ENCODE measurements at places on chromosomes 12 and 14.

DNA sequence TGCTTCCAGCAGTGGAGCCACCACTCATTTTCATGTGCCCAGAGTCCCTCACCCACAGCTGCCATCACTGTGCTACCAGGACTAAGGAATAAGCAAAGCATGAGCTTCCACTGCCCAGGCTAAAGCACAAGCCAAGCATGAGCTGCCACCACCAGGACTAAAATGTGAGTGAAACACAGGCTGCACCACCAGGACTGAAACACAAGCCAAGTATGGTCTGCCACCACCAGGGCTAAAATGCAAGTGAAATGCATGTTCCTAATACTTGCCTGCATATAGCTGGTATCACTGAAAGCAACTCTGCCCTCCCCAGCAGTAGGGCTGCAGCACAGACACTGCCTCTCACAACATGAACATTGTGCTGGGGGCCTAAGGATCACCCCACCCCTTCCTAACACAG is 30.0 kb downstream of the CEP83 start:
- no peak for DNase-seq

GRCh38 chr12:27802511-27802910 is 22.5 kb upstream of the MANSC4 start:
- DNase-seq = no peak

GRCh38 chr12:132196038-132196872 is 52.0 kb downstream of the NOC4L start:
- DNase-seq = no peak

GRCh38 chr14:99586054-99586760 is 17.8 kb downstream of the CCDC85C start:
- DNase-seq = no peak

DNA sequence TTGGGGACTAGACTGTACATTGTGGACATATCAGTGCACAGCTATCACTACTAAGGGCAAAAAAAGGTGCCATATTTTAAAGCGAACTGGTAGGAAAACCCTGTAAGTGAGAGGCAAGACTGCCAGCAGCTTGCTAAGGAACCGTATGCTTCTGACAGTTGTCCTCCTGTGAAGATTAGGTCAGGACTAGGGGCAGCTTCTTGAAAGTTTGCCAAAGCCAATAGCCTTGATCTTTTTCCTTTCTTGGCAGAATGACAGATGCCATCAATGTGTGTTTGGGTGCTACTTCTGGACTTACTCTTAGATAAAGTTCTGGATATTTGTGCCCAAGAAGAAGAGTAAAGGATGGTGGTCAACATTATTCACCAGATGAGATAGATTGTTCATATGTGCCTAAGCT is 7.4 kb downstream of the DAAM1 start:
- DNase-seq = no peak

DNA sequence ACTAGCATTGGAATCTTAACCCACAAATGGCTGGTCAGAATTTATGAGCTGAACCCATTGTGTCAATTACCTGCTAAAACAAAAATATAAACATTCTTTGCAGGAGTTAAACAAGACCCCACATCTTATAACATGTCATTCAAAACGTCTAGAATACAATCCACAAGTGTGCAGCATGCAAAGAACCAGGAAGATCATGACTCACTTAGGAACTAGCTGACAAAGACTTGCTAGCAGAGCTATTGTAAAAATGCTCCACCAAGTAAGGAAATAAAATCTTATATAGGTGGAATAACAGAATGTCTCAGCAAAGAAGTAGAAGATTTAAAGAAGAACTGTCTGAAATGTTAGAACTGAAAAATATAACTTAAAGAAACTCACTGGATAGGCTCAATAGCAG is 26.5 kb upstream of the POC1B start:
- no peak for DNase-seq

DNA sequence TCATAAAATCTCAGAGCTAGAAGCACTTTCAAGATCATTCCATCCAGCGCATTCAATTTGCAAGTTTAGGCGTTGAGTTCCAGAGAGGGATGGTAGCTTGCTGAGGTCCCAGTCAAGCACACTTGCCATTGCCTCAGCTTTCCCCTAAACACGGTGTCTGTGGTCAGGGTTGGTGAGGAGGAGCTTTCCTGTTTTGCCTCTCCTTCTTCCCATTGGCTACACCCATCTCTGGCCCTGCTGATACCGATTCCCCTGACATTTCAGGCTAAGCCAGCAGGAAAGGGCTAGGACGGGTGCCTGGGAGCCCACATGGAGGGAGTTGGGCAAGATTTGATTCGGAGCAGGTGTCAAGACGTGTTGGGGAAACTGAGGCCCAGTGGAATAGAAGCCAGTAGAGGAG is 9.1 kb downstream of the NFATC4 start:
- DNase-seq = no peak

DNA sequence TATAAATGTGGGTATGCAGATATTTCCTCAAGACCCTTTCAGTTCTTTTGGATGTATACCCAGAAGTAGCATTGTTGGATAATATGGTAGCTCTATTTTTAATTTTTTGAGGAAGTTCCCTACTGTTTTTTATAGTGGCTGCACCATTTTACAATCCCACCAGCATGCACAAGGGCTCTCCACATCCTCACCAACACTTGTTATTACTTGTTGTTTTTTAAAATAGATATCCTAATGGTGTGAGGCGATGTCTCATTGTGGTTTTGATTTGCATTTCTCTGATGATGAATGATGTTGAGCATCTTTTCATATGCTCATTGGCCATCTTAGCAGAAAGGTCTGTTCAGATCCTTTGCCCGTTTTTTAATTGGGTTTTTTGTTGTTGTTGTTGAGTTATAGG is 47.1 kb downstream of the DIP2B start:
- DNase-seq = no peak

DNA sequence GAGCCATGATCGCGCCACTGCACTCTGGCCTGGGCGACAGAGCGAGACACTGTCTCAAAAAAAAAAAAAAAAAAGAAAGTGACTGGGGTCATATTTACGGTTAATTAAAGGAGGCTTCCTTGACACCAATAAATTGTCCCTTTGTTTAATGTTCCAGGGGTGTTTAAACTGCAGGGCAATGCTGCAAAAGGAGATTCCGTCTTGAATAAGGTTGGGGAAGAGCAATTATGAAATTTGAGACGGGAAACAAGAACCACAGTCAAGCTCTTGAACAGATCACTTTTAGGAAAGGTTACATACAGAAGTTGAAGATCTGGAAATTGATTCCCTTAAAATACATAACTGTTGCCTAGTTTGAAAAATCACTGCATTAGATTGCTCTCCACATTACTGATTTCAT is 292.9 kb downstream of the DAD1 start:
- no peak for DNase-seq

- no peak for DNase-seq
Observed at GRCh38 chr12:68319988-68320623, 12.1 kb downstream of the MDM1 start.

DNA sequence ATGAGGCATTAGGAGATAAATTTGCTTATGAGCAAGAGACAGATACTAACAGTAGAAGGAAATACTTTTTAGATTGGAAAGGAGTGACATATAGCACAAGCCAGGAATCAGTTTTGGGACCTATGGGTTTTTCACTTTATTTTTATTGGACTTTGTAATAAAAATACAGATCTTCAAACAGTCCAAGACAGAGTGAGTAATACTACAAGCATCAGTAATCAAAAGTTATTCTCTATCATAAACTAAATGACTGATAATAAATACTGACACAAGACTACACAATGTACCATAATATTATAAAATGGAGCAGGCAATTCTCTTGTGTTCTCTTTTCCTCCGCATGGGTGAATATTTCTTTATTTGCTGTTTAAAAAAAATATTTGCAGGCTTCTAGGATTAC is 85.8 kb downstream of the DERA start:
- DNase-seq = no peak

GRCh38 chr12:99759444-99759843 is 111.9 kb downstream of the GARIN6 start:
- DNase-seq = no peak

DNA sequence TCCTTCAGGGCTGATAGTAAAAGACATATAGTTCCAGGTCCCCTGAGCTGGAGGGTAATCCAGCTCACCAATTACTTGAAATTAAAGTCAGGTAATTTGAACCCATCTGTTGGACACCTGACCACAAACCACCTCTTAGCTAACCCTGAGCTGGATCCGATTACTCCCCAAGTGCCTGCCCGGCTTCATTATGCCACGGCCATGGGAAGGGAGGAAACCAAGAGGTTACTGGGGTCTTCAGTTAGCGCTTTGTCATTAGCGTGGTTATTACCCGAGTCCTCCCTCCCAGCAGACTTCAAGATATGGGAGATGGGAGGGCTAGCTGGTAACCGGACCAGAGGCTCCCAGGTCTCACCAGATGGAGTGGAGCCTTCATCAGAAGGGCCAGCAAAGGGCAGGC is 1071.4 kb downstream of the BCL11B start:
- DNase-seq = no peak

- no peak for DNase-seq
Observed at GRCh38 chr12:32134101-32134888, 27.6 kb downstream of the BICD1 start.

DNA sequence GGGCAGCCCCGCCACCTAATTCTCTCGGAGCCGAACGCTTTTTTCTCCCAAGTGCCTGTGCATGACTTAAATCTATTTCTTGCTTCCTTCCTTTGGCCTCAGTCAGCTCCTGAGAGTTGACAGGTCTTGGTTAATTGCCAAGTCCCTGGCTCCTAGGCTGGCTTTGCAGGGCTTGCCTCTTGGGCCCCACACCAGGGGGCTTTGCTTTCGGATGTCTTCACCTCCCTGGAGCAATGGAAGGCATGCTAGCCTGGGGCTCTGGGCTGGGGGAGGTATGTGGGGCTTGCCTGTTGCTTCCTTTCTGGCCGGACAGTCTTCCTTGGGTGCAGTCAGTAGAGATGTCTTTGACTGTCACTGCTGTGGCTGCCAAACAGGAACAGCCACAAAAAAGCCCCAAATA is 2.2 kb upstream of the KRT80 start:
- no peak for DNase-seq
